ENCODE measurements at places on chromosomes 6 and 20.

GRCh38 chr6:162785632-162786242, 58.0 kb downstream of the PACRG start:
- DNase-seq, result no peak

GRCh38 chr20:5349448-5349847, 32.7 kb upstream of the PROKR2 start:
- DNase-seq, result no peak

- DNase-seq, result no peak
Measured at GRCh38 chr6:112464901-112465665, 118.0 kb downstream of the RFPL4B start.

DNA sequence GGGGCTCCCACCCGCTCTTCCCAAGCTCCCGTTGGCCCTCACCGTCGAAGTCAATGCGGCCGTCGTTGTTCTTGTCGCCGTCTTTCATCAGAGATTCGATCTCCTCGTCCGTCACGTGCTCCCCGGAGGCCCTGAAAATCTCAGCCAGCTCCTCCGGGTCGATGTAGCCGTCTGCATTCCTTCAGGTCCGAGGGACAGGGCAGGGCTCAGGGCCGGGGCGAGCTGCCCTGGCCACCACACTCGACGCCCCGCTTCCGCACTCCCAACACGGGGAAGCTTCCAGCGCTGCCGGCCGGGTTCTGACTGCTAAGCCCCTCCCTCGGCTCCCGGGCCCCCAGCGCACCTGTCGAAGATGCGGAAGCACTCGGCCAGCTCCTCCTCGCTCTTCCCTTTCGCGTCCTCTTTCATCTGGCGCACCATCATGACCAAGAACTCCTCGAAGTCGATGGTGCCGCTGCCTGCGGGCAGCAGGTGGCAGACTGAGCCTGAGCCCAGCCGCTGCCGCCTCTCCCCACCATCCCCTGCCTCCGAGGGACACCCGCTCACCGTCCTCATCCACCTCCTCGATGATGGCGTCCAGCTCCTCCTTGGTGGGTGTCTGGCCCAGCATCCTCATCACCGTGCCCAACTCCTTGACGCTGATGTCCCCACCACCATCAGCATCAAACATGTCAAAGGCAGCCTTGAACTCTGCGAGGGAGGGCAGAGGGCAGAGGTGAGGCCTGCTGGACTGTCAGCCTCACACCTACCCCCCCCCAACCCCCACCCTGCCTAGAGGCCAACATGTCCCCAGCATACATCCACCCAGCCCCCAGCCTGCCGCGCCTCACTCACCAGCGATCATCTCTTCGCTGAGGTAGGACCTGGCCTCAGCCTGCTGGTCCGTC, 2.9 kb downstream of the TNNC2 start:
- DNase-seq, result no peak

GRCh38 chr6:21219241-21219640, 374.3 kb upstream of the SOX4 start:
- DNase-seq, result no peak

- DNase-seq, result no peak
Measured at GRCh38 chr20:57409316-57409671, 18.1 kb downstream of the RBM38 start.

GRCh38 chr20:19605786-19606485, 152.1 kb upstream of the RIN2 start:
- no peak for DNase-seq

- DNase-seq, result no peak
Measured at GRCh38 chr6:12138381-12138780, 126.3 kb downstream of the HIVEP1 start.

GRCh38 chr6:72580281-72580940, 41.5 kb upstream of the KCNQ5 start:
- peak; percentile 20 for DNase-seq

DNA sequence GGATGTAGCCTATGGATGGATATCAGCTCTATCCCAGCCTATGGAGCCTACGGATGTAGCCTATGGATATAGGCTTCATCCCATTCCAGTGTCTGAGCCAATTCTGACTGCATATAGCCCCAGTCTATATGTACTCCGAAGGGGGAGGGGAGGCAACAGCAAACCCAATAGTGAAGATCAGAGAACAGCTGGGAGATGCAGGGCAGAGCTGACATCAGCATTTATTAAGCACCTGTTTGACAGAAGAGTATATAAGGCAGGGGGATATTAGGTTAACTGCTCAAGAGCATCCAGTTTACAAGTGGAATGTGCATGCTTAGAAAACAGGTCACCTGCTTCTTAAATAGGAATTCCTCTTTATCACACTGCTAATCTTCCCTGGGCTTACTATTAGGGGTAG, 85.2 kb downstream of the TNFAIP3 start:
- no peak for DNase-seq

- no peak for DNase-seq
Measured at GRCh38 chr20:8981482-8981881, 87.4 kb upstream of the PLCB4 start.

DNA sequence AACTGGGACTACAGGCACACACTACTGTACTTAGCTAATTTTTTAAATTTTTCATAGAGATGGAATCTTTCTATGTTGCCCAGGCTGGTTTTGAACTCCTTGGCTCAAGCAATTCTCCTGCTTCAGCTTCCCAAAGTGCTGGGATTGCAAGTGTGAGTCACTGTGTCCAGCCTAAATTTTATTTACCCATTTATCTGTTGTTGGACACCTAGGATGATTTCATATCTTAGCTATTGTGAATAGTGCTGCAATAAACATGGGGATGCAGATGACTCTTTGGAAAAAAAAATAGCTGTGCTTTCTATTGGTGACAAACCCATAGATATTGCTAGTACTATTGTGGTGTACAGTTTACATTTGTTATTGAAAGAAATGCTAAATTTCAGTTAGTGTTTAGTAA, 19.6 kb upstream of the SYNCRIP start:
- no peak for DNase-seq

DNA sequence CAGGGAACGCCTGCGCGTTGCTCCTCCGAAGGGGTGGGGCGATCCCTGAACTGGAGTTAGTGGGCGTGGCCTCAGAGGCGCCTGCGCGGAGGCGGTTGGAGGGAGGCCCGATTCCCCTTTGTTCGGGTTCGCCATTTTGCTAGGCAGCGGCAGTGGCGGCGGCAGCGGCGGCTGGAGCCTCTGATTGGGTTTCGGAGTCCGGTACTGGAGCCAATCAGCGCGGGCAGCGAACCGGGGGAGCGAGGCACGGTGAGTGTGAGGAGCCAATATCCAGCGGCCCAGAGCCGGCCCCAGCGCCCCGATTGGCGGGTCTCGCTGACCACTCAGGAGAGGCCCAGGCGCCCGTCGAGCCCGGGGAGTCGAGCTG, at the start of gene NFYA:
NFYA (plus strand) TSS at position 139 of the 367 bp plus-strand sequence. CDS start 6,116 bp downstream, outside the sequence.
- DNase-seq, result peak; percentile 98

- no peak for DNase-seq
Measured at GRCh38 chr6:48474136-48474535, 363.1 kb upstream of the PTCHD4 start.

GRCh38 chr6:50850223-50851048, 31.8 kb downstream of the TFAP2B start:
- DNase-seq, result no peak

- no peak for DNase-seq
Measured at GRCh38 chr6:16562498-16562897, 198.8 kb downstream of the ATXN1 start.

DNA sequence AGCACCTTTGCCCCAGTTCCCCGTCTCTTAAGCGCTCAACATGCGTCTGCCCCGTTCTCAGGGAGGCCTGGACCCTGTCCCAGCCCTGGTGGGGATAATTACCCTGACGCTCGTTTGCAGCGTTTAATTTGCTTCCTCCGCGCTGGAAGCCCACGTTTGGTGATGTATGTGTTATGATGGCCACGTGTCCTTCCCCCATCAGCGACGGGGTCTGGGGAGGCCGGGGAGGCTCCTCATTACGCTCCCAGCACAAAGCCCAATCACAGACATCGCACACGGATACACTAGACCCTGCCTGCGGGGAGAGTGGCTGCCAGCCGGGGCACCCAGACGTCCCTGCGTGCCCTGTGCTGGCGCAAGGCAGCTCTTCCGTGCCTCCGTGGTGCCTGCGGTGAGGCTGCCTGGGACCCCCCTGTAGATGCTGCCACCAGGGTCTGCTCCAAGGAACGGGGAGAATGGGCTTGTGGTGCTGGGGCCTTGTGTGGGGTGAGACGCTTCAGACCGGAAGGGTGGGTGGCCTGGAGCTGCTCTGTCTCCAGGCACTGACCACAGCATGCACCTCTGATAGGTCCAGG, 10.2 kb upstream of the CHRNA4 start:
- no peak for DNase-seq

- DNase-seq, result no peak
Measured at GRCh38 chr6:165805636-165806035, 142.6 kb upstream of the PDE10A start.

- DNase-seq, result no peak
Measured at GRCh38 chr20:45174434-45175364, at the start of gene PI3. PI3 (plus strand) TSS chr20:45174902; CDS start chr20:45174923, 21 bp downstream.

- DNase-seq, result no peak
Measured at GRCh38 chr6:137978252-137978896, 111.3 kb downstream of the TNFAIP3 start.

DNA sequence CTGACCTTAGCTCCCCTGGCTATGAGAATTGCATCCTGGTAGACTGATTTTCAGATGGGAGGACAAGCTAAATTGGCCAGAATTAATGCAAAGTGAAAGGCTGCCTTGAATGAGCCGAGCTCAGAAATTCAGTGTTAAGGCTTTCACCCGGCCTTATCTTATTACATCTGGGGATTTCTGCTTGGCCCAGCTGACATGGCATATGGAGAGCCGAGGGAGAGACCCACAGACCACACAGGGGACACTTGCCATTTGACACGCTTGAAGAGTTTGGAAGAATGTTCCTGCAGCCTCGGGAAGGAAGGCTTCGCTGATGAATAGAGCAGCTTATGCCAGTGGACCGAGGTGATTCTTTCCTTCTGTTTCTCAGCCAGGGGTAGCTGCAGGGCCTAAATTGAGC, 9.0 kb downstream of the MOCS3 start:
- no peak for DNase-seq

DNA sequence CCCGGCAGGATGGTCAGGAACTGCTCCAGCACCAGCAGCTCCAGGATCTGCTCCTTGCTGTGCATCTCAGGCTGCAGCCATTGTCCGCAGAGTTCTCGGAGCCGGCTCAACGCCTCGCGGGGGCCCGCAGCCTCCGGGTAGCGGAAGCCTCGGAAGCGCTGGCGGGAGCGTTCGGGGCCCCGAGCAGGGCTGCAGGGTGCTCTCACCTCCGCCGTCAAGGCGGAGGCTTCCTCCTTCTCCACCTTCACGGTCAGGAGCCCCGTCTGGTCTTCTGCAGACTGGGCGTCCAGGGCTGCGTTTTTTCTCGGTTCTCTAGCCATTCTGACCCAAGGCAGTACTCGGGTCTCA, 434 bp downstream of the ZKSCAN4 start:
- no peak for DNase-seq

DNA sequence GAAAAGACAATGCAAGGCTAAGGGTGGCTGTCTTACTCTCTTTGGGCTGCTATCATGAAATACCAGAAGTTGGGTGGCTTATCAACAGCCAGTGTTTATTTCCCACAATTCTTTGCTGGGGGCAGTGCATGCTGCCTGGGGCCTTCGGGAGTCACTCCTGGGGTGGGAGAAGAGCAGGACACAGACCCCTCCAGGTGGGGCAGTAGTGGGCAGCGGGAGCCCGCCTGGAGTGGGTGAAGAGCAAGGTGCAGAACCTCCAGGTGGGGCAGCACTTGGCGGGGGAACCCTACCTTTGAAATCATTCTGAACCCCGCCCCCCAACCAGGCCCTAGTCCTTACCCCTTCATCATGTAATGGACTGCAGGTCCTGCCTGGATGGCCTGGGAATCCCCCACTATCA, 69.6 kb upstream of the THBS2 start:
- no peak for DNase-seq
